Gastrocnemius medialis (tissue), 4 donors: ENCODE measurements at places on chromosomes 12 and 14.

GRCh38 chr12:115752156-115752555 lies 525.3 kb downstream of the MED13L start:
- peaks cover 9% of the 10 kb centered on the region for H3K27me3 ChIP-seq
- no peak overlapping the region for H3K27ac ChIP-seq
- no peak for DNase-seq
- H3K4me3 ChIP-seq: no peak overlapping the region
- no peaks in the 10 kb centered on the region for H3K36me3 ChIP-seq

DNA sequence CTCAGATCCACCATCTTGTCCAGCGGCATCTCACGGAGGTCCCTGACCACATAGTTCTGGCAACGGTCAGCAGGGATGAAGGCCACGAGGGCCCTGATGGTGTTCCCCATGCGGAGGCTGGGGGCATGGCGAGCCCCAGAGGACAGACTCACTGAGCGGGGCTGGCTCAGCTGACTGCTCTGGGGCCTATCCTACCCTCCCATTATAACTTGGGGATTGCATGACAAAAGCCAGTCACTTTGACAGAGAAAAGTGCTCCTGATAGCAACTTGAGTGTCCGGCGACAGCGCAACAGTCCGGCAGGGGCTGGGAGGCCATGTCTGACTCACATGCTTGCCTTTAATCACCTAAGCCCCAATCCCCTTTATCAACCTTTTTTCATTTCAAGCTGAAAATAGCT lies at the start of gene LRRC10:
Gene LRRC10 (minus strand): TSS at position 179 of the 400 bp plus-strand sequence. CDS start 69 bp downstream, at position 110.
- no peaks in the 10 kb centered on the region for H3K27me3 ChIP-seq
- no peaks in the 10 kb centered on the region for H3K4me1 ChIP-seq
- no peaks in the 10 kb centered on the region for H3K36me3 ChIP-seq
- no peak for DNase-seq
- no peak within 1 kb of the TSS for H3K4me3 ChIP-seq
- H3K27ac ChIP-seq: no peak within 1 kb of the TSS

GRCh38 chr12:79296871-79297270 lies 393.9 kb downstream of the PAWR start:
- H3K27me3 ChIP-seq: no peaks in the 10 kb centered on the region
- no peak overlapping the region for H3K27ac ChIP-seq
- H3K36me3 ChIP-seq: no peaks in the 10 kb centered on the region
- DNase-seq: no peak

- peak overlapping the region; percentile 74 for H3K27ac ChIP-seq
- H3K27me3 ChIP-seq: no peaks in the 10 kb centered on the region
- no peak for DNase-seq
- peaks cover 31% of the 10 kb centered on the region for H3K4me1 ChIP-seq
These were observed 193.3 kb downstream of the DPF3 start for GRCh38 chr14:72700338-72701236.

DNA sequence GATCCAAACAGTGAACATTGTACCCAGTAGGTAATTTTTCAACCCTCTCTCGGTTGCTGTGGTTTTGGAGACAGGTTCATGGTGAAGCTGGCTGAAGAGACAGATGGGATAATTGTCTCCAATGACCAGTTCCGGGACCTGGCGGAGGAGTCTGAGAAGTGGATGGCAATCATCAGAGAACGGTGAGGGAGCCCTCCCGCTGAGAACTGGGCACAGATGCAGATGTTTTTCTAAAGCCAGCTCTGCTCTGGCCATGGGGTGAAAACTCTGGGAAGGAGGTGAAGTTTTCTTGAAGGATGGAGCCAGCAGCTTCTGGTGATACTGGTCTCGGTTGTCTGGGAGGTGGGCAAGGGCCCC lies 6.2 kb downstream of the KHNYN start:
- DNase-seq: no peak
- no peaks in the 10 kb centered on the region for H3K36me3 ChIP-seq
- peak overlapping the region; percentile 67 for H3K27ac ChIP-seq
- no peaks in the 10 kb centered on the region for H3K27me3 ChIP-seq
- H3K4me3 ChIP-seq: no peak overlapping the region

GRCh38 chr14:63378444-63378843 lies 59.7 kb upstream of the GPHB5 start:
- H3K27me3 ChIP-seq: no peaks in the 10 kb centered on the region
- peaks cover 5% of the 10 kb centered on the region for H3K36me3 ChIP-seq
- no peak overlapping the region for H3K27ac ChIP-seq

DNA sequence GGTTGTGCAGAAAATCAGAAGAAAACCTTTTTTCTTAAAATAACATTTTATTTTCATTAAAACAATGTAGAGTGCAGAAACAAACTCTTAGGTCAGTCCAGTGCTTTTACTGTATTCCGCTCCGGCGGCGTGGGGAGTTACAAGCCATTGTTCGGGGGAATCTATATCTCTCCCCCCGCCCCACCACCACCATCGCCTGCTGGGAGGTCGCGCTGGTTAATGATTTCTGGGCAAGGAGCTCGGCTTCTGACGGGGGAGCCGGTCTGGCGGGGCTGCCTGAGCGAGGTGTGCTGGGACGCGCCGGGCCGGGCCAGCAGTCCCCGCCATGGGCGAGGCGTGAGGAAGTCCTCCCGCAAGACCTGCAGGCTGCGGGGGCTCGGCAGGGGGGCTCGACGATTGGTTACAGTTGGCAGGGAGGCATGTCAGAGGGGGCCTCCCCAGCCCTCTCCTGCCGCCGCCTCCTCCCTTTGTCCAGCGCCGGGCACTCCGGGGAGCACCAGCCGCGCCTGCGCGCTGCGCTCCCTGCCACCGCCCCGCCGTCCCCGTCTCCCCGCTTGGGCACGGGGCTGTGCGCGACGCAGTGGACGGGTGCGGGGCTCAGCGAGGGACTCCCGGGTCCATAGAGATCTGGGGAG lies 1.0 kb upstream of the DUSP6 start:
- H3K36me3 ChIP-seq: no peaks in the 10 kb centered on the region
- peaks cover 32% of the 10 kb centered on the region for H3K4me1 ChIP-seq
- peak overlapping the region; percentile 77 for H3K4me3 ChIP-seq
- no peak for DNase-seq
- peaks cover 90% of the 10 kb centered on the region for H3K27me3 ChIP-seq

DNA sequence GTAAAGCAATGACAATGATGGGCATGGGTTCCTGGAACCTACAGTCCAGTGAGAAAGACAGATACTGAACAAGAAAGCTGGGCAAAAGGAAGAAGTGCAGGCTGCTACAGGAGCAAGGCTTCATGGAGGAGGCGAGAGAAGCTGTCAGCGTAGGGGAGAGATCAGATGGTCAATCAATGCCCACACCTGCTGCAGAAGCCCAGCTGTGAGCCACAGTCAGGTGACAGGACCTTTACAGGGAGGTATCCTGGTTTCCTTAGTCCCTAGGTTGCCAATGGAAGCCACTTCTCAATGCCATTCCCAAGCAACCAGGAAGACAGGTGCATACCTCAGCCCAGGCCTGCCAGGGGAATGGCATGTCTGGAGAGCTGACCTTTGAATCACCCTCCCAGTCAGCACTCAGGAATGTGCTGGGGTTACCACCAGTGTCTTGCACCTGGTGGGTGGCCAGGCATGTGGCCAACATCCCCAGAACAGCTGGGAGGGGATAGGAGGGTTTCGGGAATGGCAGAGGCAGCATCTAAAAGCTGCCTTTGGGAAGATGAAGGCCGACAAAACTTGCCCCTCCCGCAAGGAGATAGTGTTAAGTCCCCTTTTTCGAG lies 170.3 kb downstream of the TTC7B start:
- no peak for DNase-seq
- H3K4me3 ChIP-seq: no peak overlapping the region
- no peaks in the 10 kb centered on the region for H3K36me3 ChIP-seq
- H3K27me3 ChIP-seq: no peaks in the 10 kb centered on the region

DNA sequence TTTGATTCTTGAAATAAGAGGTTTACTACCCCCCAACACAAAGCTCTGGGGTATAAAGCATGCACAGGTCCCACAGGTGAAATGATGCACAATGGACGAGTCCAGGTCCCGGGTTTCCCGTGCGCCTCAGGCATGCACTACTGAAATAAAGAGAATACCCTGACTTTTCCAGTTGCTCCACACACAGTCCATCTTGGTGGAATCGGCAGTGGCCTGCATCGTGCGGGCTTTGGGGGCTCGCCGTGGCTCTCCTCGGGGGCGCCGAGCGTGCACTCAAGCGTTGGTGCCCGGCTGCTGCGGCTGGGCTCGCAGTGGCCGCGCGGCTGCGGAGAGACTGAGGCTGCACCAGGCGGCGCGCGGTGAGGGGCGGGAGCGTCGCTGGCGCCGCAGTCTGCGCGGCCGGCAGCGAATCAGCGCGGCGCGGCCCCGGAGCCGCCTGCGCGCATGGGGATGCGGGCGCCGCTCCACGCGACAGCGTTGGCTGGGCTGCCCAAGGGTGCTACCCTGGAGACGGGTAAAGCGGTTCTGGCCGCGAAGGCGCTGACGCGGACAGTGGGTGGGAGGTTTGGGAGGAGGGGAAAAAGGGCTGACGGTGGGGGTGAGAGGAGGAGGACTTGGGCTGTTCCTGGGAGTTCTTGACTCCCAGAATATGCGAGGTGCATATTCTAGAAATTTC lies 53.8 kb upstream of the CCDC175 start:
- H3K4me3 ChIP-seq: no peak overlapping the region
- no peaks in the 10 kb centered on the region for H3K36me3 ChIP-seq
- peaks cover 4% of the 10 kb centered on the region for H3K4me1 ChIP-seq
- H3K27me3 ChIP-seq: peaks cover 14% of the 10 kb centered on the region

DNA sequence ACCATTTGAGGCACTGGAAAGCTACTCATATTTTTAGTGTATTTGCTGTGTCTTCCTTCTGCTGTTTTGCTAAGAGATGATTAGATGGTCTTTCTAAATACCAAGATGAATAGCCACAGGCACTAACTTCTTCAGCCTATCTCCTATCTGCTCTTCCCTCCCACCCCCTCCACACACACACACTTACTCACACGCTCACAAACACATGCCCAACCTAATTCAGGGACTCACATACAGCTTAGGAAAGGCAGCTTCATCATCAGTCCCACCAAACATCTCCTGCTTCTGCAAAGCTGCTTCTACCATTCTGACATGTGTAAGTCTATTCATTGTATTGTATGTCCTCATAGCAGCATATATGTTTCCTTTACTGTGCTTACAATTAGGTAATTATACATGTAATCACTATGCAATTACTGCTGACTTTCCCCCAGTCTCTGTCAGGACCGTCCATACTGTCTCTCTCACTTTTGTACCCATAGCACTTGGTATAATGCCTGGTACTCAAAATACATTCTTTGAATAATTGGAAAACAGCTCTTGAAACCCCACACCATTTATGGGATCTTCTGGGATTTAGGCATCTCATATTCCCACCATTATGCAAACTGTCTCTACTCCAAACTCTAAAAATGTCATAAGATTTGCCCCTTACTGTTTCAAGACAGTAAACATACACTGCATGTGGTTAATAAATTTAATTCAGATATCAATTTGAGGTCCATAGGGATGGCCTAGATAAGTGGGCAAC lies 83.3 kb upstream of the HIF1A start:
- peaks cover 11% of the 10 kb centered on the region for H3K4me1 ChIP-seq
- DNase-seq: no peak
- H3K4me3 ChIP-seq: no peak overlapping the region

DNA sequence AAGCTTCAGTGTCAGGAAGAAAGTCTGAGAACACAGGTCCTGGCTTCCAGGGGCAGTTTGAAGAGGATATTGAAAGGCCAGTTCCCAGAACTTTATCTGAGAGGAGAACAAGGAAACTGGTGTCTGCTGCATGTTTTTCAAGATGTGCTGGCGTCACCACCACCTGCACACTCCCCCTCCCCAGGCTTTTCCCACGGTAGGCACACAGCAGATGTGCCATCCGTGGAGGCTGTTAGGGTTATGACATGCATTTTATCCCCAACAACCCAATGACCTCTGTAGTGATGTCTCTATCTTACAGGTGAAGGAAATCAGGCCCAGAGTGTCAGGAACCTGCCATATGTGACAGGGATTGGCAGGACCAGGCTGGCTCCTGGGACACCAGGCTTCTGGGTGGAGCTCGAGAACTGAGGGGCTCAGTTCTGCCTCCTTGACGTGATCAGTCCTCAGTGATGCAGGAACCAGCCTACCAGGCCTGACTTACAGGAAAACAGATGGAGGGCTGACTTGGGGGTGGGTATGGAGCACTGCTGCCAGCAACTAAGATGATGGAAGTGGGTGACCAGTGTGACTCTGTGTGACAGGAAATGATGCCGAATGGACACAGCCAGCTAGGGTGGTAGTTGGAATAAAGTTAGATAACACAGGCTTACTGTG lies 16.8 kb downstream of the SLC25A47 start:
- H3K27me3 ChIP-seq: no peaks in the 10 kb centered on the region
- H3K4me1 ChIP-seq: peaks cover 20% of the 10 kb centered on the region
- no peak overlapping the region for H3K4me3 ChIP-seq
- H3K36me3 ChIP-seq: peaks cover 45% of the 10 kb centered on the region
- H3K27ac ChIP-seq: peak overlapping the region; percentile 73

DNA sequence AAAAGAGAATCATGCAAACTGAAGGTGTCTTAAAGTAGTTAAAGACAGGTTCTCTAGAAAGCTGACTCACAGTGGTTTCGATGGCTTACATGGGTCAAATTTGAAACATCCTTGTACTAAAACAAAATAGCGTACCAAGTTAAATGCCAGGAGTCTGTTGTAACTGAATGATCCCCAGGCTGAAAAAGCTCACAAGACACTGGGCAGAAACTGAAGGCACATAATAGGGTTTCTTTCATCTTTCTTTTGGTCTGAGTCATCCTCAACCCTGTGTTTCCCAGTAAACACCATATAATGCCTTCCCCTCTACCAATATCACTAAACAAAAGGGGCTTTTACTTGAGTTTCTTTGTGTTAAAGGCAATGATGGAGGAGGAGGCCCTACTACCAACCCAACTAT lies 12.8 kb downstream of the ZFYVE1 start:
- peaks cover 11% of the 10 kb centered on the region for H3K36me3 ChIP-seq
- no peak overlapping the region for H3K4me3 ChIP-seq
- peak overlapping the region; percentile 61 for H3K27ac ChIP-seq
- DNase-seq: no peak

GRCh38 chr12:27246774-27247173 lies 2.7 kb downstream of the STK38L start:
- no peaks in the 10 kb centered on the region for H3K36me3 ChIP-seq
- peaks cover 16% of the 10 kb centered on the region for H3K4me1 ChIP-seq
- H3K27ac ChIP-seq: no peak overlapping the region
- H3K4me3 ChIP-seq: no peak overlapping the region
- no peaks in the 10 kb centered on the region for H3K27me3 ChIP-seq

DNA sequence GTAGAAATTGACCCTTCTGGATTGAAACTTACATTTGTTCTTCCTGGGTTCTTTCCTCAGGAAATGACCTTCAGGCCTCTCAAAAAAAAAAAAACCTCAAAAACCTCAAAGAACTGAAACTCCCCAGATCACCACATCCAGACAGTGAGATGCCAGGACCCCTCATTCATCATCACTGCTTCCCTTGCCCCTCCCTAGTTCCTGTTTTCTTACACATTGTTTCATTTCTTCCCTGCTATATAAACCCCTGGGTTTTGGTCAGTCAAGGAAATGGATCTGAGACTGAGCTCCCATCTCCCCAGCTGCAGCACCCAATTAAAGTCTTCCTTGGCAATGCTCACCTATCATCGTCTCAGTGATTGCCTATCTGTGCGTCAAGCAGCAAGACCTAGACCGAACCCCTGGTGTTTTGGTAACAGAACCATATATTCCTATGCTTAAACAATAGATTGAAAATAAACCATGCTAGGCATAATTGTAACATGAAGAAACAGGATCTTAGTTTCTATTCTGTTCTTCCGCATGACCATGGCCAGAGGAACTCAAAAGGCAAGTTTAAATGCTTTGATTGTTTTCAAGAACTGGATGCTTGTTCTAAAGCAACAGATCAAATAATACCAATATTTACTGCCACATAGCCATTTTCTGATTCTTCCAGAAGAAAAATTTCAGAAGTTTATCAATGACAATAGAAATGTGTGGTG lies 108.0 kb upstream of the MAX start:
- H3K27me3 ChIP-seq: no peaks in the 10 kb centered on the region
- no peak for DNase-seq
- no peaks in the 10 kb centered on the region for H3K36me3 ChIP-seq
